Small intestine (tissue), 16 donors: ENCODE measurements at places on chromosomes 6 and 20. TPM values are rescaled to one million over a fixed set of nuclear protein-coding genes. Genes with fewer than 3 reads are reported as not detected.

GRCh38 chr6:122482750-122483080 lies 11.1 kb upstream of the SERINC1 start:
- no peak for DNase-seq

DNA sequence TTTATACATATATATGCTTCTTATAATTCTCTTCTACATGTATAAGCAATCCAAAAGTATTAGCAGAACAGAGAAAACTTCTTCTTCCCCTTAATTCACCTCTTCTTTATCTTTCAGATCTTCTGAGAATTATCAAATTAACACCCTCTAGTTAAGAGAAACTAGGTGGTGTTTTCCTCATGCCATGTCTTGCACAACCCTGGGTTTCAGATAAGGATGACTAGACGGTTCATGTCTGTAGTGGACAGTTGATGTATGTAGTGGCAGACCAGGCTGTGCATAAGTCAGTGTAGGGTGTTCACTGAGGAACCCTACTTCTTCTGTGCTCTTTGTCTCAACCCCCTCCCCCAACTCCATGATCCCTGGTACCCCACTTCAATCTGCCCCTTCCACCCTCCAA lies 187.3 kb downstream of the SAMD5 start:
- DNase-seq = no peak

- peak; percentile 55 for DNase-seq
Observed at GRCh38 chr6:121932076-121932991, 467.1 kb upstream of the HSF2 start.

Gene LGSN
- not detected for polyA plus RNA-seq

Gene MOCS3
- 3.5 TPM for polyA plus RNA-seq
